ENCODE measurements at places on chromosomes 7 and 10.

DNA sequence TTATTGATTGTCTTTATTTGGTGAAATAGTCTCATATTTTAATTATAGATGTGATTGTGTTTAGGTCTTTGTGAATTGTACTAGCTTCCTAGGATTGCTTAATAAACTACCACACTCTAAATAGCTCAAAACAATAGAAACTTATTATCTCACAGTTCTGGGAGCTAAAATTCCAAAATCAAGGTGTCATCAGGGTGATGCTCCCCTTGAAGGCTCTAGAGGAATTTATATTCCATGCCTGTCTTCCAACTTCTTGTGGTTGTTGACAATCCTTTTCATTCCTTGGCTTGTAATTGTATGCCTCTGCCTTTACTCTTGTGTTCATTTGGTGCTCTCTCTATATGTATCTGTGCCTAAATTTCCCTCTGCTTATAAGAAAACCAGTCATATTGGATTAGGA lies 155.3 kb upstream of the AKR1E2 start:
- no peak for DNase-seq

DNA sequence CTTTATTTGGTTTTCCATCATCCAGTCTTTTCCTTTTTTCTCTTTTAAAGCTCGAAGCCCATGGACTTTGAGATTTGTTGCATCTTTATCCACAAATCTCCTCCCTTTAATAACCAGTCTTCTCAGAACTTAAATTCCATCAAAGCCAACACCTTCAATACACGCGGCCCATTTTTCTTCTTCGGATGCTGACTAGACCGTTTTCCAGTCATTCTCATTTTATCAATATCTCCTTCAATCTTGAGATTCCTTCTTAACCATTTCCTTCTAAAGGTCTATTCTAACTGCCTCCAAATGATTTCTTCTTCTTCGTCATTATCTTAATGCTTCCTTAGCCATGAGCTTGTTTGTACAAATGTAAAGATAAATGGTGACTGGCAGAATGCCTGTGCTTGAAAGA lies 173.5 kb downstream of the BAMBI start:
- DNase-seq, result no peak

GRCh38 chr10:72890086-72890485 lies 3.5 kb upstream of the OIT3 start:
- no peak for DNase-seq

- DNase-seq, result no peak
These were observed 7.6 kb upstream of the ADAMTS14 start for GRCh38 chr10:70664702-70665195.

All from CMK (cell line).